Brain pericyte (primary cell): ENCODE measurements at places on chromosomes 6 and 20.

DNA sequence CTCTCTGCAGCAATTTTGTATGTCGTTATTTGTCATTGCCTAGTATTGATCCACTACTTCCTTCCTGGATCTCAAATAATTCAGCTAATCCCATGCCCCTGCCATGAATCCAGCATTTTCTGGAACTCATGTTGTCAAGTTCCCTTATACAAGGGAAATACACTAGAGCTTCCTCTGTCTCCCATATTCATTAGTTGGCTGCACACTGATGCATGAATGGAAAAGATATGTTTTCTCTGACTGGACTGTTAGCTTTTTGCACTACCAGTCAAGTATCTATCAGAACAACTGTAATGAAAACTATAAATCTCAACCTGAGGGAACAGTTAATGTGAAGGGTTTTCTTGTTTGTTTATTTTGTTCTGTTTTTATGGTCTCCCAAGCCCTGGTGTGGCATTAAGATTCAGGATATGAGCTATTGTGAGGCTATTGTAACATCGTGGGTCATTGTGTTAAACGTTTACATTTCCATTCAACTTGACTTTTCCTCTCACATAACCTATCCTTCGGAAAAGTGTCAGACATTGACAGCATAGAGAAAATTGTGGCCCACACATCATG lies 102.5 kb upstream of the FAM8A1 start:
- no peak for DNase-seq

GRCh38 chr20:29876911-29877285 lies 1380.6 kb upstream of the DEFB115 start:
- DNase-seq = no peak

DNA sequence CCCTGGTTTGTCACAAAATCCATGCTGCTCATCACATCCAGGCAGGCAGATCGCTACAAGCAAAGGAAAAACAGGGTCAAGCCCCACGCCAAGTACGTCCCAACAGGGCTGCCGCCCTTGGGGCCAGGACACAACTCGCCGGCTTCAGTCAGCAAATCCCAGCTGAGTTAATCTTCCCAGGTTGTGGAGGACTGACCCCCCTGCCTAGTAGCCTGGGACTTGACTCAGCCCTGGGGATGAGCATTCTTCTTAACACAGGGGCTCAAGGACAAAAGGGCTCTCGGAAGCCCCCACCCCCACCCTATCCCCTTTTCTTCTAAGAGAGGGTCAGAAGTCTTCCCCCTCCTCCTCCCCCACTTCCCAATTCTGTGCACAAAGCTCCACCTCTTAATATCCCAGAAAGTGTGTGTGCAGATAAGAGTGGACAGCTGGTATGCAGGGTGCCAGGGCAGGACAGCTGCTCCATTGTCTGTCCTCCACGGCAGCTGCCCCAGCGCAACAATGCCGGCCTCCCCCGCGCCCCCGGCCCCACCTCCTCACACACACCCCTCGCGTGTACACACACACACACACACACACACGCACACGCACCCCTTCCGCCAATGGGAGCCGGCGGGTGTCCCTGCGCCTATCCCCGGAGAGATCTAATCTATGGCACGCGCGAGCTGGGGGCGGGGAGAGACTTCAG lies 4.5 kb downstream of the DLL1 start:
- DNase-seq = no peak

- DNase-seq = no peak
Observed at GRCh38 chr20:24785141-24786110, 163.6 kb upstream of the CST7 start.

GRCh38 chr20:56554869-56555268 lies 21.8 kb downstream of the FAM209B start:
- DNase-seq = peak; percentile 64

GRCh38 chr6:83341765-83342164 lies 89.1 kb downstream of the ME1 start:
- DNase-seq = no peak

DNA sequence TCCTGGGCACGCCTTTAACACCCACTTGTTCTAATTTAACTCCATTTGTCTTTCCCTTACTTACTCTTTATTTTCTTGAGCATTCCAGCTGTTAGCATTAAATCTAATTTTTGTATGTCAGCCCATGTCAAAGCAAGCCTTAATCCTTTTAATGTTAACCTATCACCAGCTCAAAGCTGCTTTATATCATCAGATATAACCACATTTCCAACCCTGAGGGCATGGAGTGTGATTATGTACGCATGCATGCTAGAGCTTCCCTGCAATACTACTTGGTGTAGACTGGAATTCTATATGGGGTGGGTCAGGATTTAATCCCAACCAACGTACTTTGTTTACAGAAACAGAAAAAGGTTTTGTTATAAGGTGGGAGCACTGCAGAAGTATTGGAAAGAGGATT lies 139.4 kb upstream of the HMGN3 start:
- DNase-seq = no peak

DNA sequence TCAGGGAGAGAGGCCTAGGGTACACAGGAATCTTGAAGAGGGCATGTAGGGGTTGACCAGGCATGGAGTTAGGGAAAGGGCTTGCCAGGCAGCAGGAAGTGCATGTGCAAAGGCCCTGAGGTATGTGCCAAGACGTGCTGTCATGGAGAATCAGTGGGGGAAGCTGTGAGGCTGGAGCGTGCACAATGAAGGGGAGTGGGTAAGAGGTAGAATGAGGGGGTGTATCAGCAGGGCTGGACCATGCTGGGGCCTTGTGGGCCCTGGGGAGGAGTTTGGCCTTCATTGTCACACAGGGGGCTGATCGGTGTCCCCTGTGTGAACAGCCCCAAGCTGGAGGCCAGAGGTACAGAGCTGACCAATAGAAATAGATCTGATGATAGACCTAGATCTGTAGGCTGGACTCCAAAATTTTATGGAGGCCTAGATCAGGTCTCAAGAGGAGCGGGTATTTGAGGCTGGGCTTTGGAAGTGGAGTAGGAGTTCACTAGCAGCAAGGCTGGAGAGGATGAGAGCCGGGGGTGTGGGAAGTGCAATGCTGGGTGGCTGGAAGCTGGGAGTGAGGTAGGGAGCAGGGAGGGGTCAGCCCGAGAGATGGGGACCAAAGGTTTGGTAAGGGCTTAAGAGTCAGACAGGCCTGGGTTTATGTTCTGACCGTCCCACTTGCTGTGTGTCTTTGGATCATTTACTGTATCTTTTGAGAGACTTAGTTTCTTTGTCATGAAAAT lies 3.0 kb downstream of the SRC start:
- DNase-seq = no peak

- DNase-seq = no peak
Observed at GRCh38 chr6:77470983-77471382, 7.7 kb upstream of the HTR1B start.

- no peak for DNase-seq
Observed at GRCh38 chr20:34876406-34877282, at the start of gene ACSS2. ACSS2 (plus strand) TSS chr20:34876612; CDS start chr20:34876646, 34 bp downstream.

DNA sequence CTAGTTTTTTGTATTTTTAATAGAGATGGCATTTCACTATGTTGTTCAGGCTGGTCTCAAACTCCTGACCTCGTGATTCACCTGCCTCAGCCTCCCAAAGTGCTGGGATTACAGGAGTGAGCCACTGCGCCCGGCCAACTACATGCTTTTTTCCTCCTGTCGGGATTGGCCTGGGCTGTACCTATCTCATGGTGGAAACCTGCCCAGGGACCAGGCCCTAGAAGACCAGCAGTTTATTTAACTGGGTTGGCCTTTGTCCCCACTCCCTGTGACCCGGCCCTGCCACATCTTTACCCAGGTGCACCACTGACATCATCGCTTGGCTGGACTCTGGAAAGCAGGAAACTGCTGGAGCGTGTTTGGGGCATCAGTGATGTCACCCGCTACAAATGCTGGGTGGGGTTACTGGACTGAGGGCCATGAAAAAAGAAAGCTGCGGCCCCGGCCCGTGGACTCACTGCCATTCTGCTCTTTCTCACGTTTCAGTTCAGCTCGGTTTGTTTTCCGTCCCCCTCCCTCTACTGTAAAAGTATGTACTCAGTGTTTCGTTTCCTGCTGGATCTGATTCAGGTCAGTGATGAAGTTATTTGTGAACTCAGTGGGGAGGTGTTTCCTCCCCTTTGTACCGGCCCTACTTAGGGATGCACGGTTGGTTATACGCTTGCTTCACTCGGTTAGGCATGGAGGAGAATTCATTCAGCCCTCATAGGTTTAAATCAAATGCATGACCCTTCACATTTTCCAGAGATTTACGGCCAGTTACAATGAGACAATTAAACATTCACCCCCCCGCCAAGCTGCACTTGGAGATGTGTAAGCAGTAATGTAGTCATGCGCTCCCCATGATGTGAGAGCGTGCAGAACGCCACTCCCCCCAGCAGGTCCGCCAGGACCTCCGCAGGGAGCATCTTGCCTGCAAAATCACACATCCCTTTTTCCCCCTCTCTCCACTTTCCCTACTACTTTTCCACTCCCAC lies 179.3 kb downstream of the MTHFD1L start:
- DNase-seq = peak; percentile 85

GRCh38 chr6:36413489-36414480 lies 26.3 kb upstream of the ETV7 start:
- DNase-seq = no peak

DNA sequence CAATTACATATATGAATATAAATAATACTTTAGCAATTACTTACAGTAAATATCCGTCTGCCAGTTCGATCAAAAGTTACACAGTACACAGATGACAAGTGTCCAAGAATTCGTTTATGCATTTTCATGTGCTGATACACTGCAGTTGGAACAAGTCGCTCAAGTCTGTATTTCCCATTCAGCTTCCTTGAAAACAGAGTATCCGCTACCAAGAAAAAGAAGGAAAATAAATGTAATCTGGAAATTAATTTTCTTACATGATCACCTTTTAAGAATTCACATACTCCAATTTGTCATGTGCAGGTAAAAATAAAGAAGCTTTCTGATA lies 35.3 kb downstream of the PHIP start:
- no peak for DNase-seq

GRCh38 chr6:17673543-17674254 lies 33.0 kb downstream of the NUP153 start:
- no peak for DNase-seq

- no peak for DNase-seq
Observed at GRCh38 chr20:23697947-23698346, 9.1 kb upstream of the CST4 start.
